Smooth muscle cell of trachea (primary cell): ENCODE measurements at places on chromosomes 7 and 10. TPM values are rescaled to one million over a fixed set of nuclear protein-coding genes. Genes with fewer than 3 reads are reported as not detected.

MINDY4 gene
- 8.6 and 9.8 TPM in 2 replicates for total RNA-seq

WEE2 gene
- 0.33 TPM in 1 of 2 replicates, not detected in the other for total RNA-seq

FAM24A gene
- not detected in 2 replicates for total RNA-seq

PMS2 gene
- total RNA-seq, result 19.1 and 20.7 TPM in 2 replicates

FAM25A gene
- total RNA-seq, result not detected in 2 replicates

GLI3 gene
- total RNA-seq, result 6.9 and 9.3 TPM in 2 replicates

TACC2 gene
- total RNA-seq, result 2.6 and 8.1 TPM in 2 replicates

SLC18A3 gene
- total RNA-seq, result not detected in 2 replicates

KCNH2 gene
- 0.33 TPM in 1 of 2 replicates, not detected in the other for total RNA-seq

UNC5B gene
- 12.9 and 34.2 TPM in 2 replicates for total RNA-seq

MPP7 gene
- total RNA-seq, result under 0.01 and 0.29 TPM in 2 replicates

FAM53B gene
- 13.1 and 33.4 TPM in 2 replicates for total RNA-seq

ARHGEF35 gene
- total RNA-seq, result 2.3 and 2.8 TPM in 2 replicates

IGFBP3 gene
- total RNA-seq, result 11.6 and 33.7 TPM in 2 replicates

OR13A1 gene
- total RNA-seq, result not detected in 2 replicates

TSPAN12 gene
- total RNA-seq, result 0.73 and 1.5 TPM in 2 replicates

SLC29A4 gene
- total RNA-seq, result 1.7 and 7.1 TPM in 2 replicates

GIMAP5 gene
- not detected in 2 replicates for total RNA-seq

COL26A1 gene
- not detected in 2 replicates for total RNA-seq
